ENCODE measurements at places on chromosomes 4 and X.

DNA sequence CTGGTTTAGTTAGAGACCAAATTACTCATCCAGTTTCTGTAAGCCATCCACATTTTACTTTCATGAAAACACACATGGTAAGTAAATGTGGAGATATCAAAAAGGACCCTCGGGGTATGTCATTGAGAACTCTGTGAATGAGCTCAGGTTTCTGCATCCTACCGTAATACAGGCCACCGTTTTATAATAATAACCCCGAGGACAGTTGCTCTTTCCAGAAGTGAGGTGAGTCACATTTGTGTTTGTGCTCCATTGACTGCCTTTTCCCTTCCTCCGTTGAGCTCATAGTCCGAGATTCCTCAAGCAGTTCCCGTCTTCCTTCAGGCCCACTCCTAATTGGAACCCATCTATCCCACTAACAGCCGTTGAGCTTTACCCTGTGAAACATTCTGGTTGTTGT lies 95.3 kb downstream of the GRID2 start:
- H3K4me3 ChIP-seq: no peak overlapping the region
- H3K27me3 ChIP-seq: no peaks in the 10 kb centered on the region
- H3K36me3 ChIP-seq: no peaks in the 10 kb centered on the region
- no peak overlapping the region for H3K27ac ChIP-seq

DNA sequence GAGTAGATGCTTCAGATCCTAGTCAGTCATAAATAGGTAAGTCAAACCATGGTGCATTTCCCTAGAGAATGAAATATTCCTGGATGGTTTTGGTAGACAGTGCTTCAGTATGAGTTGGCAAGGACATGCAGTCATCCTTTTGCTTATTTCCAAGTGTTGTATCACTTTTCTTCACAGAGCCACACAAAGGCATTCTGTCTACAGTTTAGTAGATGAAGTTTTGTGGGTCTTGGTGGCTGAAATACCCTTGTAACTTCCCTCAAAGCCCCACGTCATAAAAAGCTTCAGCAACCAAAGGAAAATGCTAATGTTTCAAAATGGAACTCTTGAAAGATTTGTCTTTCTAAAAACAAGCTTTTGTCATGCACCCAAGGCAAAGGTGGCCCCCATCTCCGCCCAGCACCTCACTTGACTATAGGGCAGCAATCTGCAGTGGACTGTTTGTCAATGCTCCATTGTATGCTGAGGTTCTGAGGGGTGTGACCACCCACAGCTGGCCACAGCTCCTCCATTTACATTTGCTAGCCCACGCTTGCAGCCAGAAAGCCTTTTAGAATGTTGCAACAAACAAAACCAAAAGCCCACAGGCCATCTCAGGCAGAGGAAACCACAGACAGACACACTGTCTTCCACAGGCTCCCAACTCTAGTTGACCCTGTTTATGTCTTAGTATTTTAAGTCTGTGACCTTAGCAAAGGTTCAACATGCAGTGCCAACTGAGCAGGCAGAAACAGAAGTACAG lies 87.1 kb upstream of the FAM9C start:
- H3K4me3 ChIP-seq: no peak overlapping the region
- no peak overlapping the region for H3K27ac ChIP-seq
- no peaks in the 10 kb centered on the region for H3K27me3 ChIP-seq
- H3K4me1 ChIP-seq: peaks cover 17% of the 10 kb centered on the region
- H3K36me3 ChIP-seq: no peaks in the 10 kb centered on the region

DNA sequence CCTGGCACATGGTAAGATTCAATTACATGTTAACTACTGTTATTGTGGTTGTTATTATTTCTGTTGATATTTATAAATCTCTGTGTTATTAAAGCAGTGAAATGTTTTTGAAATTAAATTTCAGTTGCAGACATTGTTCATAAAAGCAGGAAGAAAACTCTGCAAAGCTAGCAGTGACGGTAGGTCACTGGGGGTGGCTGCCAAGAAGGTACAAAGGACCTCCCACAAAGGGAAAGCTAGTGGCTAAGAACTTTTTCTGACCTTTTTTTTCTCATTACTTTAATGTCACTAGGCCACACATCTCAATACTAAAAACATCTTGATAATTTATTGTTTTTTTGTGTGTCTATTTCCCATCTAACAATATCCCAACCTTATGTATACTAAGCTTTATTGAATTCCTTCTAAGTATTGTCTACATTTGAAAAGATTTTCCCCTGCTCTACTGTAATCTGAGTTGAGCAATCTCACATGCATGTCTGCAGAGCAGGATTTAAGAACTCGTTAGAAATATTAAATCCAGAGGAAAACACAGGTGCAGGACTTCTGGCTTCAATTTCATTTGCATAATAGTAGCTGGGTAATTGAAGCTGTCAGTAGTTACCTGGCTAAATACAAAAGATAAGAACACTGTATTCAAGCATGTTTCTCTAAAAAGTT lies 197.3 kb downstream of the CFAP299 start:
- no peaks in the 10 kb centered on the region for H3K27me3 ChIP-seq
- H3K4me3 ChIP-seq: no peak overlapping the region
- DNase-seq: no peak
- peaks cover 4% of the 10 kb centered on the region for H3K4me1 ChIP-seq
- no peak overlapping the region for H3K27ac ChIP-seq

DNA sequence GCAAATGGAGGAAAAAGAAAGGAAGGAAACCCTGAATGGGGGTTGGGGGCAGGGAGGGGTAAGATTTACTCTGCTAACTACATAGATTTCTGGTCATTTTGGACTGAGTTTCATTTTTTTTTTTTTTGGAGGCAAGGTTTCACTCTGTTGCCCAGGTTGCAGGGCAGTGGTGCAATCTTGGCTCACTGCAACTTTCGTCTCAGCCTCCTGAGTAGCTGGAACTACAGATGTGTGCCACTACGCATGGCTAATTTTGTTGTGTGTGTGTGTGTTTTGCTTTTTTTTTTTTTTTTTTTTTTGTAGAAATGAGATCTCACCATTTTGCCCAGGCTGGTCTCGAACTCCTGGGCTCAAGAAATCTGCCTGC lies 223.5 kb downstream of the APBB2 start:
- peaks cover 2% of the 10 kb centered on the region for H3K4me1 ChIP-seq
- no peaks in the 10 kb centered on the region for H3K27me3 ChIP-seq
- no peak overlapping the region for H3K4me3 ChIP-seq
- H3K36me3 ChIP-seq: no peaks in the 10 kb centered on the region
- DNase-seq: no peak

- H3K4me1 ChIP-seq: no peaks in the 10 kb centered on the region
- H3K36me3 ChIP-seq: no peaks in the 10 kb centered on the region
- peak; percentile 73 for DNase-seq
- H3K27ac ChIP-seq: peak overlapping the region; percentile 11
- H3K4me3 ChIP-seq: peak overlapping the region; percentile 20
Measured at GRCh38 chr4:39446842-39447573, 11.7 kb downstream of the RPL9 start.

DNA sequence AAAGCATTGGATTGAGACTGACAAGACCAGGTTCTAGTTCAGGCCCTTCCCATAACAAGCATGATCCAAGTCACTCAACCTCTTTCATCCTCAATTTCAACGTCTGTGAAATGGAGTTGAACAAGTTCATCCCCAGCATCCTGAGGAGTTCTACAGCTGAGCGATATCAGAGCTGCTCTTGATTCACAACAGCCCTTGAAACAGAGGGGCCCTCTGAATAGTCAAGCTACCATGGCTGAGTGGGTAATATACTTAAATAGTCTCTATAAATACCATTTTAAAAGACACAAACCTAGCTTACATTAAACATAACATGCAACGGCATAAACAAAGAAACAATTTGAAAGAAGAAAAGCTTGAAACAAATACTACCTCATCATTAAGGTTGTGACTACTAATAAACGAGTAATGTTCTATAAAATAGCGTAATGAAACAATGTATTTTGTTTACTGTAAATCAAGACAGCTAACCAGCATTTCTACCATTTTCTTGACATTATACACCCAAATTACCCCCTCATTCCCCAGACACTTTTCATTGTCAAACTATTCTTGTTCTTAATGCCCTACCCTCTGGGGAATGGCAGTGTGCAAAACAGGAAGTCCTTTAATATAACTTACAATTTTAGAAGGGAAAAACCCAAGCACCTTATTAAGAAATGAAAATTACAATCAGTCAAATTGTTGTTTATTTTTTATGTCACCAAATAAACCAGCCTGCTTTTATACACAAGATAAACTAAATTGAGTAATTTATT lies 202.3 kb downstream of the PARM1 start:
- H3K27ac ChIP-seq: no peak overlapping the region
- no peaks in the 10 kb centered on the region for H3K4me1 ChIP-seq
- H3K27me3 ChIP-seq: no peaks in the 10 kb centered on the region
- H3K4me3 ChIP-seq: no peak overlapping the region
- no peaks in the 10 kb centered on the region for H3K36me3 ChIP-seq
- no peak for DNase-seq

DNA sequence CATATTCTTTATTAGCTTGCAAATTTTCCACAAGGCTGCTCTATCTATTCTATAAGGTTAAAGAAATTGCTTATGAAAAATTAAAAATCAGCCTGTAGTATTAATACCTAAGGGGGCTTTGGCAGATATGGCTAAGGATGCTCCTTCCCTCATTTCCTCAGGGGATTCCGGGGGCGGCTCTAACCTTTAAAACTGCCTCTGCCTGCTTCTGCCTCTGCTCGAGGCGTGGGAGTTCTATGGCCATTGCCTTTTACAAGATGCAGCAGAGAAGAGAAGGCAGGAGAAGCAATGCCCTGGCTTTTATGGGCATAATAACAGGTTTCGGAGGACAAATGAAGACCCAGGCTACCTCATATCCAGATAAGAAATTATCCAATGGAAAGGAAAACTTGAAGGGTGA lies 8.6 kb upstream of the CDKN2AIP start:
- H3K4me3 ChIP-seq: no peak overlapping the region
- H3K27ac ChIP-seq: no peak overlapping the region
- no peaks in the 10 kb centered on the region for H3K36me3 ChIP-seq
- peaks cover 3% of the 10 kb centered on the region for H3K4me1 ChIP-seq
- no peak for DNase-seq

DNA sequence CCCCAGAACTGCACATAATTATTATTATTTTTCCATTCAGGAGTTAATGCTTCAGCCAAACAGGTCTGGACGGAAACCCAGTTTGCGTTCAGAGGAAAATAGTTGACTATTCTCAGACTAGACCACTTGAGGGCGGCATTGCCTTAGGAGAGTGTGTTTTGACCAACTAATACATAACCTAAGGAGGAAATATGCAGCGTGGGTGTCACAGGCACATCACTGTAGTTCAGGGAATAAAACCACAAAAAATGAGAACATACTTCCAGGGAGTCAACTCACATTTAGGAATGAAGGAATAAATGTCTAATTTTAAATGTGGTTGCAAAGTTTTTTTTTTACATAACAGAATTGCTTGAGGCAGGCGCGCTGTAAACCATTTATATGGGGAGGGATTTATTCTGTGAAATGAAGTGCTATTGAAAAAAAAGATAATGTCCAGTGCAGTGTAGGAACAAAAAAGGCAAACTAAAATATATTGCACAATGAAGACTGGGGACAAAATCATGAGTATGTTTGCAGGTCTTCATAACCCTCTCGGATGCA lies 93.3 kb downstream of the SYNPO2 start:
- H3K27me3 ChIP-seq: no peaks in the 10 kb centered on the region
- no peak overlapping the region for H3K4me3 ChIP-seq
- H3K36me3 ChIP-seq: no peaks in the 10 kb centered on the region
- no peaks in the 10 kb centered on the region for H3K4me1 ChIP-seq
- no peak overlapping the region for H3K27ac ChIP-seq

- no peak overlapping the region for H3K4me3 ChIP-seq
- H3K4me1 ChIP-seq: peaks cover 26% of the 10 kb centered on the region
- H3K27me3 ChIP-seq: no peaks in the 10 kb centered on the region
- peak overlapping the region; percentile 73 for H3K27ac ChIP-seq
- peak; percentile 35 for DNase-seq
- no peaks in the 10 kb centered on the region for H3K36me3 ChIP-seq
Measured at GRCh38 chrX:23980011-23980441, 47.0 kb downstream of the KLHL15 start.
